Left lung (tissue), 14 donors: ENCODE measurements at places on chromosomes 5 and 9.

GRCh38 chr9:69871118-69871834 lies 50.7 kb downstream of the CFAP95 start:
- no peaks in the 10 kb centered on the region for H3K4me1 ChIP-seq
- H3K27ac ChIP-seq, result no peak overlapping the region
- DNase-seq, result no peak
- no peak overlapping the region for H3K4me3 ChIP-seq
- H3K27me3 ChIP-seq, result no peaks in the 10 kb centered on the region

- H3K4me1 ChIP-seq, result peaks cover 11% of the 10 kb centered on the region
- no peak overlapping the region for H3K27ac ChIP-seq
- H3K27me3 ChIP-seq, result no peaks in the 10 kb centered on the region
- DNase-seq, result no peak
Measured at GRCh38 chr5:66872736-66873331, 276.6 kb downstream of the MAST4 start.

DNA sequence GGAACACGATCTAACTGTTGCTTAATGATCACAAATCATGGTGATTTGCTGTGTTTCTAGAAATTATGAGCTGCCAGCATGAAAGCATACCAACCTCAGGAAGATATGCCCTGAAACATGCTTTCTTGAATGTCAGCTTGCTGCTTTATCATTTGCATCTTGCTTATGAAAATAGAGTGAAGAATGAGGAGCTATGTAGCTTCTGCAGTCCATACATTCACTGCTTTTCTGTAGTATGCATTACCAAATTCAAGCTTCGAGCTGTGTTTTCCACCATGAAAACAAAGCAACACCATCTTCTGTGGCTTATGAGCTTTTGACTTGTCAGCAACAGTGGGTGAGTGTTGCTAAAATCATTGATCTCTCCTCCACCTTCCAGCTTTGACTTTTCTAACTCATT lies 16.5 kb downstream of the F2RL2 start:
- no peaks in the 10 kb centered on the region for H3K4me1 ChIP-seq
- no peaks in the 10 kb centered on the region for H3K36me3 ChIP-seq

DNA sequence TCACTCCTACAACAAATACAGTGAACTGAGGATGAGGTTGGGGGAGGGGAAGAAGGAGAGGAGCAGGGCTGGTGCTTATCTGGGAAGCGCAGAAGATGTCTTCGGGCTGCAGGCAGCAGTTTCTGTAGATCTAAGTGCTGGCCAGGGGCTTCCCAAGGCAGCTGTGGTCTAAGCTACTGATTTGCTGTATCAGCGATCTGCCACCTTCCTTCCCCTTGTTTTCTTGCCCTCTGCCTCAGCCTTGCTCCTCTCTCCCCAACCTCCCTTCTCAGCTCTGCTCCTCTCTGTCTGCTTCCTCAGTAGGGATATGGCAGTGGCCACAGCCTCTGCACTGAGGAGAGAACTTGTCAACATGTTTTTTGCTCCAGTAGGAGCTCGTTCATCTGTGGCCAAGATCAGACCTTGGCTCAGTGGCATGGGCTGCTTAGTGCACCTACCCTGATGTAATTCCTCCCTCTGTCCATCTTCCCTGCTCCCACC lies 42.8 kb upstream of the IL6ST start:
- no peaks in the 10 kb centered on the region for H3K27me3 ChIP-seq
- no peak overlapping the region for H3K4me3 ChIP-seq
- no peaks in the 10 kb centered on the region for H3K36me3 ChIP-seq
